Inflammatory macrophage (primary cell): ENCODE measurements at places on chromosomes 16 and 17.

DNA sequence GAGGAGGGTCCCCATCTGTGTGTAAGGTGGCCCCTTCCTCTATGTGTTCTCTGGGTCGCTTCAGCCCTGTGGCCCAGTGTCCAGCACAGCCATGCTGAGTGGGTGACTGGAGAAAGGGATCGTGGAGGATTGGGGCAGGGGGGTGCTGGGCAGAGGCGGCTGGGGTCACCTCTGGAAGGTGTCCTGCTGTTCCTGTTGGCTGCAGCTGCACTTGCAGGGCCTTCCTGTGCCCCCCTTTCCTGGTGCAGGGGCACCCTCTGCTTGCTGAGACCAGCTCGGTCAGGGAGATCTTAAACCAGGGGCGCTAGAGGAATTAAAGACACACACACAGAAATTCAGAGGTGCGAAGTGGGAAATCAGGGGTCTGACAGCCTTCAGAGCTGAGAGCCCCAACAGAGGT lies 11.1 kb downstream of the IL32 start:
- DNase-seq, result no peak

DNA sequence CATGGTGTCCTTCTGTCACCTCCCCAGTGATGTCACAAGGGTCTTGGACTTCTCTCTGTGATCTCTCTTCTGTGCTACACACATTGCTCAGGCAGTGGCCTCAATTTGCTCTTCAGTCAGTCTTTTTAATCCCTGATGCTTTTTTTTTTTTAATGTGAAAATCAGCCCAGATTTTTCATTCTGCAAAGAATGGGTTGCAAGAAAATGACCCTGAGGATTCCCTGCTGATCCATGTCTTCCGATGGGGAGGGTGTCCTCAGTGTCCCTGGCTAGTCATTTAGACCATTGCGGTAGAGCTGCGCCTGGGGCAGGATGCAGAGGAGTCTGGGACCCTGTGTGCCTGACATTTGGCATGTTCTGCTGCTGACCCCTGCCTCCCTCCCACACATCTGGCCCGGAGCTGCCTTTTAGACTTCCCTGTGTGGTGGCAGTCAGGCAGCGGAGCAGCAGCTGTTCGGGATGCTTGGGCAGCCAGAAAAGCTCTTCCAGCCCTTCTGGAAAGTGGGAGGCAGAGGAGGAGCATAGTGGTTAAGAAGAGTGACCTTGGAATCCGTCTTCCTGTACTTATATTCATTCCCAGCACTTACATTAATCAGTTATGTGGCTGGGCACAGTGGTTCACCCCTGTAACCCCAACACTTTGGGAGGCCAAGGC lies 12.3 kb downstream of the GPT2 start:
- no peak for DNase-seq

GRCh38 chr17:39028690-39029089 lies 61.5 kb upstream of the FBXO47 start:
- DNase-seq, result no peak

DNA sequence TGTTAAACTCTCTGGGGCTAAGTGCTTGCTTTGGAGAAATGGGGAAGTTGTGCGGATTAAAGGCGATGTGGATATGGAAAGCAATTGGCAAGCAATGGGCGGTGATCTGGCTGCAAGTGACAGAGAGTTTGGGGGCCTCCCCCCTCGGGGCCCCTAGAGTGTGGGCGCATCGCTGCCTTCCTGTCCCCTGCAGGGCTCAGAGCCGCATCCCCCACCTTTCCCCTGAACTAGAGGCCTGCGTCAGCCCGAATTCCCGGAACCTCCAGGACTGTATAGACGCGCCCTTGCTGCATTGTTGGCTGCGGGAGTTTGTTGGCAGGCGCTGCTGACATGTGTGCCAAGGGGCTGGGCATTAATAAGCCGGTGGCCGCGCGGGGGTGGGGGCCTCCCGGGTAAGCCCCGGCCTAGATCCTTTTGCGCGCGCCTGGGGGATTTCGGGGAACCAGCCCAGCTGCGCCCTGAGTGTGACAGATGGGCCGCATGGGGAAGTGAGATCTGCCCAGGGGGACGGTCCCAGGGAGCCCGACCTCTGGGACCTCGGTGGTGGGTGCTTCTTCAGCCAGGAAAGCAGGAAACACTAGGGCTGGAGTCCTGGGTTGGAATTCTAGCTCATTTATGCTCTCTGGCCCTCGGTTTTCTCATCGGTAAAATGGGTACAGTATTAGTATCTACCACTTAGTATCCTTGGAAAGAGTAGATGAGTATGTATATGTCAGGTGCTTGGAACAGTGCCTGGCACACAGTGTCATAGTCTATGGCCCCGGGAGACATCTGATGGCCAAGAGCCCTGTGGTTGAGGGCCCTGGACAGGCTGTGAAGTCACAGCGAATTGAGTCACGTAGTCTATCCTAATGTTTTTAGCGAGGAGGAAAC lies 1.0 kb downstream of the EEF2K start:
- DNase-seq, result peak; percentile 76

- no peak for DNase-seq
Measured at GRCh38 chr17:4587803-4588202, 3.5 kb downstream of the SMTNL2 start.

DNA sequence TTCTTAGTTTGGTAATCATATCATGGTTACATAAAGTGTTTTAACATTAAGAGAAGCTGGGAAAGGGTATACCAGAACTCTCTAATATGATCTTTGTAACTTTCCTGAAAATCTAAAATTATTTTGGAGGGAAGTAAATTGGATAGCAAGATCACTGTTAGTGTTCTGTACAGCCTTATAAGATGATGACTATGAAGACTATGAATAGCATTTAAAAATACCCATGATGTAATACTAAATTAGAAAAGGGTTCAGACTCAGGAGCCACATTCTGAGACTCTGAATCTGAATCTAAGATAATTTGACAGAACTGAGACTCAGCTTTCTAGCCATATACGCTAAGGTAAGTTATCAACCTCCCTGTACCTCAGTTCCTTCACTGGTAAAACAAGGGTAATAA lies 208.0 kb upstream of the C17orf78 start:
- DNase-seq, result no peak

DNA sequence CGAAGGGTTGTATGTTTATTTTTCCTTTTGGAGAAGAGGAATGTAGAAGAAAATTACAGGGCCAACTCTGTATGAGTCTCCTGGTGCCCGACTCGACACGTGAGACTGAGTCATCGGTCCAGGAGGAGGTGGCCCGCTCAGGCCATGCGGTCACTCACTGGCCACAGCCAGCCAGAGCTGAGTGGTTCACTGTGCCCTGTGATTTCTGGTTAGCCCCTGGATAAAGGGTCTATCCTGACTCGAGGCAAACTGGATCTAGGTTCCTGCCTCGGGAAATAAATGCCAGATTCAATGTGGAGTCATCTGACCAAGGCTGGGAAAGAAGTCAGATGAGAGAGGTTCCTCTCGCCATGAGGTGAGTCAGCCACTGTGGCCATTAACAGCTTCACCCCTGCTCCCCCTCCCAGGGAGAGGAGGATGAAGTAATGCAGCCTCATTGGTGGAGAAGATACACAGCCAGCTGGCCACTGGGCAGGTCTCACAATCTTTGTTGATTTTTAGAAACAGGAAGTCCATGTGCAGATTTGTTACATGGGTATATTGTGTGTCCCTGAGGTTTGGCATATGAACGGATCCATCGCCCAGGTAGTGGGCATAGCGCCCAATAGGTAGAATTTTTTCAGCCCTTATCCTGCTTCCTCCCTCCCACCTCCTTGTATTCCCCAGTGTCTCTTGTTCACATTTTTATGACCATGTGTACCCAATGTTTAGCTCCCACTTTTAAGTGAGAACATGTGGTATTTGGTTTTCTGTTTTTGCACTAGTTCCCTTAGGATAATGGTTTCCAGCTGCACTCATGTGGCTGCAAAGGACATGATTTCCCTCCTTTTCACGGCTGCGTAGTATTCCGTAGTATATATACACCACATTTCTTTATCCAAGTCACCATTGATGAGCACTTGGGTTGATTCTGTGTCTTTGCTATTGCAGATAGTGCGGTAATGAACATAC lies 21.7 kb upstream of the USP36 start:
- DNase-seq, result peak; percentile 96
